Endothelial cell of umbilical vein (primary cell): ENCODE measurements at places on chromosomes 2 and 18. TPM values are rescaled to one million over a fixed set of nuclear protein-coding genes. Genes with fewer than 3 reads are reported as not detected.

DNA sequence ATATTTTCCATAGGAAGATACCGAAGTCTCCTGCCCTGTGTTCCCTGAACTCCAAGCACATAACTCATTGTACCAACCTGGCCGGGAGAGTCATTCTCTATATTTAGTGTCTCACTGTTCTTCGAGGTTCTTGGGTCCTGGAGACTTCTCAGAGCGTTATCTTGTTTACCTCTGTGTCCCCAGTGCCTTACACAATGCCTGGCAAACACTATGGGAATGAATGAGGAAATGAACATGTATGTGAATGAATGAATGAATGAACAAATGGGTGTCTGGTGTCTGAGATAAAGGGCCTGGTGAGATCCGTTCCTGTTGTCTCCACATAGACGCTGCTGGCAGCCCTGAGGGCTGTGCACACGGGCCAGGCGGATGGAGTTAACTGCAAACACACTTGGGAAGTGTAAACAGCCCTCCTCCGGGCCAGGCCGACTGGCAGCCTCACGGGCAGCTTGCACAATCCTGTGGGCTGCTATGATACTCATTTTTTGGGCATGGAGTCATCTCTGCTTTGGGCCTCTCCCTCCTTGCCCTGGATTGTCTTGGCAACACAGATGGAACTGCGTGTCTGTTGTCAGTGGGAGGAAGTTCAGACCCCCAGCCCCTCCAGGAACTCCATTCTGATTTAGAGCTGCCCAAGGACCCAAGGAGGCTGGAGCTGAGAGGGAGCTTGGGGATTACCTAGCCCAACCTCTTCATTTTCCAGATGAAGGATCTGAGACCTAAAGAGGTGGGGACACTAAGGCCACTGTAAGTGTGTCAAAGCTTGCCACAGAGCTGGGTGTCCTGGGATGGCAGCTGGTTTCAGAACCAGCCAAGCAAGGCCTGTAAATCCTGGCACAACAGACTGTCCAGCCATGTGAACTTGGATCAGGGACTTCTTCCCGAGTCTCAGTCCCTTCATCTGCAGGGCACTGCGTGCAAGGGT, 124.4 kb downstream of the INHBB start:
- DNase-seq: peak; percentile 49

Gene CD207
- polyA plus RNA-seq: not detected in 2 replicates

Gene SDC1
- 3.2 and 5.6 TPM in 2 replicates for polyA plus RNA-seq

GRCh38 chr2:27354597-27354927, 2.0 kb downstream of the GTF3C2 start:
- DNase-seq: no peak

Gene DTNA
- polyA plus RNA-seq: 6.6 and 9.0 TPM in 2 replicates

GRCh38 chr2:216023055-216023648, 9.8 kb upstream of the MREG start:
- DNase-seq: peak; percentile 62

DNA sequence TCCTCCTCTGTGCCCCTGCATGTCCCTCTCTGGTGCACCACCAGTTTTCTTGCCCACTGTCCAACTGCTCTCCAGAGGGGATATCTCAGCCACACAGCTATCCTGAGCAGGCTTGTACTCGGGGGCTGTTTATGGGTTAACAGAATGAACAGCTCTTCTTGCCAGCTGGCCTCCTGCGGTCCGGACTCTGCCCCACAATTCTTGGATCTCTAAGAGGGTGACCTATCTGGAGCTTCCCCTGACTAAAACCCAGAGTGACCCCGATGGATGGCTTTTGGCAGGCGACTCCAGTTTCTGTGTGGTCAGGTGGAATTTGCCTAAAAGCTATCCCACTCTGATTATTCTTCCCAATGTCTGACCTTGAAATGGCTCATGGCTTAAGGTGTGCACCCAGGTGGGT, 9.1 kb downstream of the SOWAHC start:
- no peak for DNase-seq

- no peak for DNase-seq
Observed at GRCh38 chr2:159808032-159808425, 10.0 kb upstream of the CD302 start.

GRCh38 chr18:28805491-28805890, 628.6 kb upstream of the CDH2 start:
- DNase-seq: no peak

Gene NPPC
- not detected in 2 replicates for polyA plus RNA-seq

DNA sequence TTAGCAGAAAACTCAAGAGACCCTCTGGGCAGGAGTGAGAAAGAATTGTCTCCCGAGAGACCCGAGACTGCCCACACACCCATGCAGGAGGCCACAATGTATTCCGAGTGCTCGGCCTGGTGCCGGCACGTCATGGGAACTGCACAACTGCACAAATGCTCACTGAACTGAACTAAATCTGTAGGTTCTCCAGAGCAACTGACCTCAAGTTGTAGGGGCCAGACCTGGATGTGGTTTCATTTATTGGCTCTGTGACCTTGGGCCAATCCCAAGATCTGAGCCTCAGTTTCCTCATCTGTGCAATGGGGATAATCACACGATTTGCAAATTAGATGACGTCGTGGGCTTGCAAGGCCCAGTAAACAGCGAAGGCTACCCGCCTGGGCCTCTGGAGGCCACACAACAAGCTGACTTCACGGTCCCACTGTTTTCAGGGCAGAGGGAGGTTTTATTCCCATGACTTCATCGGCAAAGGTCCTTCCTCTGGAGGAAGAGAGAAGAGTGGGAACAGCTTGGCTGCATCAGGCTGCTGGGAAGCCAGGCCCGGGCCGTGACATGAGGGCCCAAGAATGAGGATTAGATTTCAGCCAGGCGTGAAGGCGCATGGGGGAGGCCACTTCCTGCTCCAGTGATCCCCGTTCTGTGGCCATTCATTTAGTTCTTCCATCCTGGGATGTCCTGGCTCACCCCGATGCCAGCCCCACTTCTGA, 3.6 kb upstream of the ERFE start:
- DNase-seq: no peak

- DNase-seq: no peak
Observed at GRCh38 chr2:172230332-172230888, 127.7 kb upstream of the DLX2 start.

- no peak for DNase-seq
Observed at GRCh38 chr2:227759411-227760118, 13.9 kb downstream of the SCYGR8 start.

- DNase-seq: no peak
Observed at GRCh38 chr2:45816272-45816671, 164.8 kb downstream of the PRKCE start.

Gene PGAP1
- 2.8 and 3.9 TPM in 2 replicates for polyA plus RNA-seq

GRCh38 chr18:25678221-25678620, 326.3 kb upstream of the ZNF521 start:
- DNase-seq: no peak

Gene NAT8
- polyA plus RNA-seq: 0.19 and 0.25 TPM in 2 replicates

DNA sequence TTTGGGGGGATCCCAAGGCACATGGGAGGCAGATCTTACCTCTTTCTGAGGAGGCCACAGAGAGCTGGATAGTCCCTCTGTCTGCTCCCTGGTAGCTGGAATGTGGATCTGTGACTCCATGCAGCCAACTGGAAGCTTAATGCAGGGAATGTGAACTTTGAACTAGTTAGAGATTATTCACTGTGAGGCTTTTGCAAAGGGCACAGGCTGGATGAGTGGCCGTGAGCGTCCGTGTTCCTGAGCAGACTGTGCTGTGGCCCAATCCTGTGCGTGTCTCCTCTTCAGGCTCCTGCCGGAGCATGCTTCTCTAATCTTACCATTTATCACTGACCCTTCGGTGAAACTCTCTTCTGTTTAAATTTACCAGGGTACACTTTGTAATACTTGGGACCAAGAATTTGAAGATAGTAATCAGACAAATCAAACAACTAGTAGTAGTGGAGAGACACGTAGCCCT, 187.6 kb downstream of the PTPRM start:
- DNase-seq: no peak

DNA sequence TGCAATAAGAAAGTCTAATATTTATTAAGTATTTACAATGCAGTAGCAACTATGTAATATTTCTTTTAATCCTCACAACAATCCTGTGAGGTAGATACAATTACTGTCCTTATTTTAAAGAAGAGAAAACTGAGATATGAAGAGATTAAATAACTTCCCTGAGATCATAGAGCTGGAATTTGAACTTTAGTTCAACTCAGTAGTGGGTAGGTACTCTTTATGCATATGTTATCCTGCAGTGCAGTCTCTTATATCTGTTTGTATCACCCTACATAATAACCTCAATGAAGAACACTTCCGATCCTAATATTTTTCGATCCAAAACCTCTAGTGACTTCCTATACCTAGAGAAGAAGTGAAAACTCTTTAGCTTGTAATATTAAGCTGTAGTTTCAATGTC, 64.2 kb downstream of the PLA2R1 start:
- no peak for DNase-seq

- no peak for DNase-seq
Observed at GRCh38 chr2:61257446-61257845, 95.5 kb downstream of the C2orf74 start.

GRCh38 chr18:6405237-6406074, 9.3 kb downstream of the L3MBTL4 start:
- DNase-seq: no peak

DNA sequence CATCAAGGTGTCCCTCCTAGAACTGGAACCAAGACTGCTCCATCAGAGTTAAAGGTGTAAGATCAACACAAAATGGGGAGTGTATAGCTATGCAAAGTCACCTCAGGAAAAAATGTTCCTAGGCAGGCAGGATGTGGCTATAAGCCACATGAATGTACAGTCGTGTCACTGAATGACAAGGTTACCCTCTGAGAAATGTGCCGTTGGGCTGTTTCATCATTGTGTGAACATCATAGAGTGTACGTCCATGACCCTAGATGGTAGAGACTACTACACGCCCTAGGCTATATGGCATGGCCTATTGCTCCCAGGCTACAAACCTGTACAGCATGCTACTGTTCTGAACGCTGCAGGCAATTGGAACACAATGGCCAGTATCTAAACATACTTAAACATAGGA, 24.5 kb downstream of the TYMS start:
- no peak for DNase-seq

DNA sequence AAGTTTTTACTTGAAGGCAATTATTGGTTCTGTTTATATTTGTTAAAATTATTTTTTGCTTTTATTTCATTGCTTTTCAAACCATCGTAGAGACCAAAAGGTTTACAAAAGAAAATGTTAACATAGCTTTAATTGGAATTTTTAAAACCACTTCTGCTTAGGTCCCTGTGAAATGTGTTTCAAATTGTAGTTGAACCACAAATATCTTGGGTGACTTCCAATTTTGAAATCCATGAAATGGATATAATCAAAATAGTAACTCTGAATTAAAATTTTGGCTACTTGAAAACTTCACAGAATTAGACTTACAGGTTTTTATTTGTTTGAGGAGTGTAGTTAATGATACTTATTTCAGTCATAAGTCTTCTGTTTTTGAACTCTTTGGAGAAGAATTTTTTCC, 3.1 kb upstream of the SPAG16 start:
- DNase-seq: no peak
